NCI-H1694 treated with DMSO at 0.1 percent for 48 hours (cell line): ENCODE measurements at places on chromosomes 11 and 22.

DNA sequence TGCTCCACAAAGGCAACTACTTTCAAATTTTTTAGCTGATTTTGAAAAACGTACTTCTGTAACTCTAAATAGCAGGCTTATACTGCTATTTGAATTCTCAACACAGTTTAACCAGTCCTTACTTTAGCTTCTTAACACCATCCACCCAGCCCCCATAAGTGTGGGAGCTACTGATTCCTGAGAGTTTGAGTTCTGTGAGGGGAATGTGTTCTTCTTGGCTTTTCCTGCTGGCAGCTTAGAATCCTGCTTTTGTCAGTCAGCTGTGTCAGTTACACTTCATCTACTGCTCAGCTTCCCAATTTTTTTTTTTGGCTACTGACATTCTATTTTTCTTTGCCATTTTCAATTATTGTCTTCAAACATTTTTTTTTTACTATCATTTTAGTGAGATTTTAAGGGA lies 440.4 kb downstream of the INSC start:
- no peak for DNase-seq

DNA sequence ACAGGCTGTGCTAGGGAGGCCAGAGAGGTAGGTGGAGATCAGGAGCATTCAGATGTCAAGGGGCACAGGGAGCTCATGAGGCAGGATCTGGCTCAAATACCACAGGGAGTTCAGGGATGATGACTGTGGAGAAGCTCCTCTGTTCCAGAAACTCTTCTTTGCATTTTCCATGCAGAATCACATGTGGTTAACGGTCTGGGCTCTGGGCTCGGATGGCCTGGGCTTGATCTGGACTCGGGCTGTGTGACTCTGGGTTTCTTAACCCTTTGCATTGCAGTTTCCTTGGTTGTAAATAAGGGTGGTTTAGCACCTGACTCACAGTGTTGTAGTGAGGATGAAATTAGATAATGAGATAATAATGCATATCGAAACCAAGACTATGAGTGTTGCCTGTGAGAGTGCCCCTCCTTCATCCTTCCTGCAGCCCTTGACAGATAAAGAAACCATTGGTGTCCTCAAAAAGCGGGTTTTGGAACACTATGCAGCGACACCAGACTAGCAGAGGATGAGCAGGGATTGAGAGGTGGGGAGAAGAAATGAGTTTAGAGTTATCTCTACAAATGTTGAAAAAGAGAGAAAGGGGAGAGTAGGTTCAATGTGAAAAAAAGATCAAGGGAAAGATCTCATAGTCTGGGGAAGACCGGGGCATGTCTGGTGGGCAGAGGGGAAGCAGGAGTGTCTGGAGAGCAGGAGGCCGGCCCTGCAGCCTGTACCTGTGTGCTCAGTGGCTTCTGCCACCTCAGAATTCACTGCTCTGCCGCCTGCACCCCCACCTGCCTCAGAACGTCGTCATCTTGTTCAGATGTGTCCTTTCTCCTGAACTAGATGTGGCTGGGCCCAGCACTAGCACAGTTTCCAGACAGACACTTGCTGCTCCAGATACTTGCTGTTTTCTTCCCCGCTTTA lies 197.8 kb upstream of the SORL1-AS1 start:
- DNase-seq = no peak

GRCh38 chr22:20948450-20948849 lies 18.6 kb upstream of the AIFM3 start:
- no peak for DNase-seq

DNA sequence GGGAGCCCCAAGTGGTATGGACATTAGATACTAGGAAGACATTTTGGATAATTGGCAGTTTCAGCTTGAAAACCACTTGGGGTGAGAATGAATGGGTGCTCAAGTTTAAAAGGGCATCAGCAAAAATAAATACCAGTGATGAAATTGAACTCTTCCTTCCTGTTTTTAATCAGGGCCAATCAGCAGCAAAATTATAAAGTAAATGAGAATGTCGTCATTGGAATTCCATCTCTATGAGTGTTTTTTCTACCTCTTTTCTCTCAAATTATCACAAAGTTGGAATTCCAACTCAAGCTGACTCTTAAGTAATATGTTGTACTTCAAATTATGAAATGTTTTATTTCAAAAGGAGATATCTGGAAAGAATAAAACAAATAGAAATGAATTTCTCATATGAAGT lies 730.6 kb downstream of the METTL15 start:
- no peak for DNase-seq

GRCh38 chr11:107695446-107695845 lies 16.4 kb downstream of the SLN start:
- no peak for DNase-seq

GRCh38 chr11:102384419-102385079 lies 37.5 kb downstream of the BIRC2 start:
- DNase-seq = no peak

DNA sequence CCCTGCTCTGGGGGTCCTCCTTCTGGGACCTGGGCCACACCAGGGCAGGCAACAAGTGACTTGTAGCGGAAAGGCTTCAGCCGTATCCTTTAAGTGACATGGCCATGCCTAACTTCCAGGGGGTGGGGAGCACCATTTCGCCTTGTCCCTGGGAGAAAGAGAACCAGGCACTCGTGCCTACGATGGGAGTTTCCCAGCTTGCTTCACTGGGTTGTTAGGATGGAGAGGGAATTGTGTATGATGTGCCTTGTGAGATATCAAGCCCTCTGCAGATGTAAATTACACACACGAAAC lies 151.4 kb downstream of the CACNA1I start:
- DNase-seq = no peak

GRCh38 chr11:19444231-19444630 lies 203.5 kb upstream of the E2F8 start:
- DNase-seq = no peak

DNA sequence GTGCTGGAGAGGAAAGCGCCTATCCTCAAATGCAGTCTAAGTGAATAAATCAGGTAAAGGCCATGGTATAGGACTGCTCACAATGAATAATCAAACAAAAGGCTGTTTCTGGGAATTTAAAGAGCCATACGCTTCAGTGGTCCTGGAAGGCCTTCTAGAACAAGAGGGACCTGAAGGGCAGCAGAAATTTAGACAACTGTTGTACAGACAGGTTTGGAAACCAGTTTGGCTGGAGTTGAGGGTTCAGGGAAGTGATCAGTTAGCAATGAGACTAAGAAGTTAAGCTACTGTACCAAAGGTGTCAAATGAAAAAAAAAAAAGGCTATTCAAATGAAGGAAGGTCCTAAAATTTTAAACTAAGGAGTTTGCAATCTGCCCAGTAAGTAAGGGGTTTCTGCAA lies 56.6 kb upstream of the SCUBE2 start:
- DNase-seq = no peak

DNA sequence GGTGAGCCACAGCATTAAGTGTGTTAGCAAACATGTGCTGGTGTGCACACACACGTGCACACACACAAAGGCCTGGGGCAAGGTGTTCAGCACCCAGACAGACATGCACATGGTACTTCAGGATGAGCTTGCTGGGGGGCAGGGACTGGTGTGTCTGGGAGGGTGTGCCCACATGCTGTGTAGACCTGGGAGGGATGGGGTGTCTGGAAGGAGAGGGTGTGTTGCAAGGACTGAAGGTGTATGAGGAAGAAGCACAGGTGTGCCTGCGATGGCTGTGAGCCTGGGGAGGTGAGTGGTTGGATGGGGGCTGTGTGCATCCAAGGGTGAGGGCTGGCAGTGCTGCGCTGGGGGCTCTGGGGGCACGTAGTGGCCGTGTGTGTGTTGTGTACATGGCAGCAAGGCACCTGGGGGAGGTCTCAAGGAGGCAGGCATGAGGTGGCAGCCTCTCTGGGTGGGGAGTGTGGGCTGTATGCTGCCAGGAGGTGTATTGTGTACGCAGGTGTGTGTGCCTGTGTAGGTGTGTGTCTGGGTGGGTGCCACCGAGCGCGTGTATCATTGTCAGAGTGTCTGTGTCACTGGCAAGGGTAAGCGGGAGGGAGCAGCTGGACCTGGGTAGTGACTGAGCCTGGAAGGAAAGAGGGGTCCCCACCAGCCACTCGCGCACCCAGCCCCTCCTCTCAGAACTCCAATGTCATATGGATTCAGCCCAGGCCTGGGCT lies 2.2 kb downstream of the NRXN2 start:
- DNase-seq = no peak

- no peak for DNase-seq
Observed at GRCh38 chr11:6217722-6218121, 12.4 kb downstream of the C11orf42 start.
